Activated CD8-positive, alpha-beta memory T cell treated with anti-CD3 and anti-CD28 coated beads, Interleukin-2, amount 50 U/mL, for 48 hours (primary cell): ENCODE measurements at places on chromosomes 13 and 19.

GRCh38 chr13:110001670-110002275, 215.4 kb upstream of the IRS2 start:
- DNase-seq = no peak

DNA sequence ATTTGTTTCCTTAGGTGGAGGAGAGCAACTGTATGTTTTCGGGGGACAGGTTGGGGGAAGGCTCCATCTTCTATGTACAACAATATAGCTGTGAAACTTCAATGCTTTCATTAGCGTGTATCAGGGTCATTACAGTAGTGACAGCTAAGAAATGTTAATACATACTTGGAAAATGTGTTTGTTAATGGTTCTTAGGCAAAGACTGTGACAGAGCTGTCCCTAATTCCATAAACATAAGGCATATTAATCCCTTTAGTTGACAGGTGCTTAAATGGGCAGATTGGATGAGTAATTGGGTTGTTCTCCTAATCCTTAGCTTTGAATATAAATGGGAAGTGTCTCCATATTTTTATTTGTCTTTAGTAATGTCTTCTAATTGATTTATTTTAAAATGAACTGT, 313.7 kb downstream of the HS6ST3 start:
- DNase-seq = no peak

GRCh38 chr19:1055028-1055425, 11.9 kb upstream of the ARHGAP45 start:
- no peak for DNase-seq

DNA sequence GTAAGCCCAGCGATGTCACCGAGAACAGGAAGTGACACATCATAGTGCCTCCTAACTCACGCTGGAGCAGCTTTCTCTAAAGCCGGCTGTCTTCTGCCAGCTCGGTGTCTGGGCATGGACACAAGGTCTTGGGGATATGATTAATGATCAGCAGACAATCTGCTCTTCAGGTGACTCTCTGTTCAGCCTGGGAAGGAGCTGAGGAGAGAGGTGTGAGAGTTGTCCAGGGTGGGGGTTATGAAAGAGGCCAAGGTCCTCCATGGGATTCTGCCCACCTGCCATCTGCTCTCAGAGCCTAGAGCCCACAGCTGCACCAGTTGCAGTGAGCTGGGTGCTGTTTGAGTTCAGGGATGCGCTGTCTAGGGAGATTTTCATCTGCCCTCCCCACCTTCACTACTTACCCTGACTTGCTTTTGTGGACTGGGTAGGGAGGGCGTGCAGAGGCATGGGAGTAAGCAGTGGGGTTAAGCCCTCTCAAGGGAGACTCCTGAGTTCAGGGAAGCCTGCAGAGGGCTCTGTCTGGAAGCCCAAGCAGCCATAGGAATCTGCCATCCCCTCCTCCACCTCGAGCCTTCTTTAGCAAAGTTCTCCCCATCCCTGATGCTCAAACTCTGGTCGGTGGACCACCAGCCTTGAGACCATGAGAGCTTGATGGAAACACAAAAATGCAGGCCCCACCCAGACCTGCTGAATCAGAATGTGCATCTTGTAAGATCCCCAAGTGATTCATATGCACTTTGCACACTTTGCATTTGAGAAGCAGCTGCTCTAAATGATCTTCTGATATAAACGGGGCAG, 539.7 kb downstream of the RFC3 start:
- DNase-seq = no peak

- DNase-seq = no peak
These were observed at the start of gene SAMD1 for GRCh38 chr19:14090509-14091080. TSS of gene SAMD1 (minus strand) at chr19:14090751.

- DNase-seq = no peak
These were observed 18.4 kb upstream of the KPNA3 start for GRCh38 chr13:49810567-49811526.
